Activated T-helper 9 cell treated with anti-CD3 and anti-CD28 coated beads, Interleukin-2, amount 50 U/mL, for 16 hours (primary cell): ENCODE measurements at places on chromosomes 2 and 18.

- no peak for DNase-seq
Measured at GRCh38 chr18:6537475-6537874, 122.8 kb upstream of the L3MBTL4 start.

DNA sequence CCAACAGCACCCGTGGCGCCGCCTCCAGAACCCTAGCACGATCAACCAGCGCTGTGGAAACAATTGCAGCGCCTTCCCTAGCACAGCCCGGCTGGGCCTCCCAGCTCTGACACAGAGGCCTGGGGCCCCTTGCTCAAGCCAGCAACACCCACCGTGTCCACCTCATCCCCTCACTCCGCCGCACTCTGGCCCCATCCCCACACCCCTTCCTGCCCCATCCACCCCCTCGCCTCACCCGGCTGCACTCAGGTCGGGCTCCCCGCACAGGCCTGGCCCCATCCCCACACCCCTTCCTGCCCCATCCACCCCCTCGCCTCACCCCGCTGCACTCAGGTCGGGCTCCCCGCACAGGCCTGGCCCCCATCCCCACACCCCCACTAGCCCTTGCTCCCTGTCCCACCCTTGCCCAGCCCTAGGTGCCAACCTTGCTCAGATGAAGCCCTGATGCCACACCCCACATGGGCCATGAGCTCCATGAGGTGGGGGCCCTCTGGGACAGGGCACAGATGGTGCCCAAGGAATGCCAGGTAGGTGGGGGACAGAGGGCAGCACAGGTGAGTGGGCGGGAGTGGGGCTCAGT is 28.7 kb downstream of the KIF1A start:
- no peak for DNase-seq

GRCh38 chr18:63119647-63120046 is 199.9 kb downstream of the BCL2 start:
- DNase-seq: no peak

GRCh38 chr2:45669032-45669486 is 17.6 kb downstream of the PRKCE start:
- no peak for DNase-seq

DNA sequence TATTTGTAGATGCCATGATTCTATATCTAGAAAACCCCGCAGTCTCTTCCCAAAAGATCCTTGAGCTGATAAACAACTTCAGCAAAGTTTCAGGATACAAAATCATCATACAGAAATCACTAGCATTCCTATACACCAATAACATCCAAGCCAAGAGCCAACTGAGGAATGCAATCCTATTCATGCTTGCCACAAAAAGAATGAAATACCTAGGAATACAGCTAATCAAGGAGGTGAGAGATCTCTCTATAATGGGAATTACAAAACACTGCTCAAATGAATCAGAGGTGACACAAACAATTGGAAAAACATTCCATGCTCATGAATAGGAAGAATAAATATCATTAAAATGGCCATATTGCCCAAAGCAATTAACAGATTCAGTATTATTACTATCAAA is 551.4 kb upstream of the SLC39A10 start:
- no peak for DNase-seq

- no peak for DNase-seq
Measured at GRCh38 chr2:144493027-144493809, 26.7 kb downstream of the ZEB2 start.

DNA sequence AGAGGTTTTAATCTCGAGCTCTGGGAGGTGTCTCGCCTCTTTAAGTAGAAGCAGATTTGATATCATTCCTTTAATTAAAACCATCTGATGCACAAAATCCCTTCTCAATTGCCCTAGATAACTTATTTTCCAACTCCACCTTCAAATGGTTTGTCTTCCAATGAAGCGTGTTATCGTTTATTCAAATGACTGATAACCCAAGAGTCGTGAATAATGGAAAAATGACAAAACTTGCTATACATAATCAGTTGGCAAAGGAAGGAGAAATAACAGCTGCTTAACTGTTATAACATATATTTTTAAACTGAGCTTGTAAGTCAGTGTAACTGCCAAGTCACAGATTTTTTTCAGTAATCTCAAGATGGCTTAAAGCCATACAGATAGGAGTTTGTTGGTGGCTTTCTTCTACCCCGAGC is 144.6 kb downstream of the QPCT start:
- DNase-seq: no peak

DNA sequence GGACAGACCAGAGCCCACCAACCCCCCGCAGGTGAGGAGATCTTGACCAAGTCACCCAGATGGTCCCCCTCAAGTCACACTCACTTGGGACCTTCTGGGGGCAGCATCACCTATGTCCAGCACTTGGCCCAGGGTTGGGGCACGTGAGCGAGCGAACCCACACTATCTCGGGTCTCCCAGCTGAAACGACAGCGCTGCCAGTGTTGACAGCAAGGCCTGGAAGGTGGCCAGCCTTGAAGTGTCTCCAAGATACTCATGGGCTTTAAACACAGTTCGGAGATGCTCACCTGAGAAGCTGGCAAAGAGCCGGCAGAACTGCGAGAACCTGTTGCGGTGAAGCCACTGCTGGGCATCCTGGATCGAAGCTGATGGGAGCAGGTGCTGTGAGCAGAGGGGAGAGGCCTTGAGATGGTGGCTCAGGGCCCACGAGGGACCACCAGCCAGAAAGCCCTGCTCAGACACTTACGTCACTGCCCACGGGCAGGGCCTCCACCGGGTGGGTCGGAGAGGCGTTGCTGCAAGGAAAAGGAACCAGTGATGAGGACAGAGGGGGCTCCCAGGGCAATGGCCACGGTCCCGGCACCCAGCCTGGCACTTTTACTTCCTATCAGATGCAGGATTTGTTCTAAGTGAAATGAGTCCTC is 47.5 kb downstream of the TFCP2L1 start:
- no peak for DNase-seq

GRCh38 chr18:51425475-51425874 is 228.0 kb upstream of the MEX3C start:
- no peak for DNase-seq

DNA sequence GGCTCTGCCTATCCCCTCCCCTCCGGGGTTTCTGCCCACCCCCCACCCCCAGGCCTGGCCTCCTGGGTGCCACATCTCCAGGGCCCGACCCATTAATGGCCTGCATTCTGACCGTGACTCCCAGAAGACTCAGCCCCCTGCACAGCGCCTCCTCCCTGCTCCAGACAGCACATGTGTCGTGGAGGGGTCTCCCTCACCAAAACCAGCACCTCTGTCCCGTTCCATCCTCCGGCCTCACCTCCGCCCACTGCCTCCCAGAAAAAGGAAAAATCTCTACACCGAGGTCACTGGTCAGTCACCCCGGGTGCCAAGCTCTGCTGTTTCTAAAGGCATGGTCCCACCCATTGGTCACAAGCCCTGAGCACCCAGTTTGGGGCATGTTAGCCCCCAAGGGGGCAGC is 65.2 kb downstream of the GBX2 start:
- DNase-seq: no peak

DNA sequence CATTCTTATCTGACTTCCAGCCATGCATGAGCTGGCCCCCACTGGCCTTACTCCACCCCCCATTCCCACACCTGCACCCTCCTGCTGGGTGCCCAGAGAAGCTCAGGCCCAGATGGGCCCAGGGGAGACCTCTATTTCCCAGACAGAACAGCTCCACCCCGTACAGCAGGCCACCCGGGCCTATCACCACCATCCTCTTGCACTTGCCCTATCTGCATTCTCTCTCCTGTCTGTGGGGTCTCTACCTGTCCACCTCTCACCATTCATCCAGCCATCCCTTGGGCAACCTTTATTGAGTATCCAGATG is 25.3 kb upstream of the TNS1 start:
- no peak for DNase-seq

GRCh38 chr2:219486380-219486959 is 12.2 kb upstream of the GMPPA start:
- no peak for DNase-seq

DNA sequence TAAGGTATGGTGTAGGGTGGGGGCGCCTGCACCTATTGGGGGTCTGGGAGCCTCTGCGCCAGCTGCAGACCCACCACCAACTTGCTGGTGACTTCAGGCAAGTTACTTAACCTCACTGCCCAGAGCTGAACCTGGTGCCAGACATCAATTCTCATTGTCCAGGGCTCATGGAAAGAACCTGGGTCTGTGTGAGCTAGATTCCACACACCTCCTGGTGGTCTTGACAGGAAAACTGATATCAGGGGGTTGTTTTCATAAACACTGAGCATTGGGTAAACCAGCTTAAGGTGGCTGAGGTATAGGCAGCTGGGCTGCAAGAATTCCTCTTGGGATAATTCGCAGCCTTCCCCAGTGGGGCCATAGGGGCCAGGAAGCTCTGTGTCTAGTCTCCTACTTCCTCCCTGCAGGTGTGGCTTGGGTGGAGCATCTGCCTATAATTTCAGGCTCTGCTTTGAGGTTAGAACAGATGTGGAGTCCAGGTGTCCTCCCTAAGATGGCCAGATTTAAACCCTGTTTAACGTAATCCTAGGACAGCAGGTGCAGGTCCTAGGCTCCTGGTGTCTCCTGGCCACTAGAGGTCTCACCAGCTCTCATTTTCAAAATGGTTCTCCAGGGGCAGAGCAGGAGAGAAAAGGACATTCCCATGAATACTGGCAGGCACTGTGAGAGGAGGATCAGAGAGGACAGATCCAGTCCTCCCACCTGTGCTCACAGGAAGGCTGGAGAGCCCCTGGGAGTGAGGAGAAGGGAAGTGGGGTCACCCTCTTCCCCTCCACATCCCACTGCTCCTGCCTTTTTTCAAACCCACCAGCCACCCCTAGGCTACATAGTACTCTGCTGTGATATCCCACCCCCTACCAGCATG is 100.4 kb upstream of the SMAD2 start:
- DNase-seq: no peak

DNA sequence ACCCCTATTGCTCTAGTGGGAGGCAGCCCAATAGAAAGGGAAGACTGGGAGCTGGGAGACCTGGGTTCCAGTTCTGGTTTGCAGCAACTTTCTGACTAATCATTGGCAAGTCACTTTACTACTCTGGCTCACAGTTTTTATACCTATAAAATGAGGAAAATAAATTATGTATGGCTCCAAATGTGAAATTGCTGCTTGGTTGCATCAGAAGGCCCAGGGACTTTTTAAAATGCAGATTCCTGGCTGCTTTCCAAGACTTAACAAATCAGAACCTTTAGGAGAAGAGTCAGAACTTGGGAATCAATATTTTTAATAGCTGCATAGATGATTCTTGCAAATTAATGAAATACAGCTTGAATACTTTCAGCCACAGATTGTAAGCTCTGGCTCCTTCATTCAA is 943.9 kb downstream of the EPHA4 start:
- DNase-seq: no peak

- no peak for DNase-seq
Measured at GRCh38 chr2:144511226-144511810, 8.6 kb downstream of the ZEB2 start.

DNA sequence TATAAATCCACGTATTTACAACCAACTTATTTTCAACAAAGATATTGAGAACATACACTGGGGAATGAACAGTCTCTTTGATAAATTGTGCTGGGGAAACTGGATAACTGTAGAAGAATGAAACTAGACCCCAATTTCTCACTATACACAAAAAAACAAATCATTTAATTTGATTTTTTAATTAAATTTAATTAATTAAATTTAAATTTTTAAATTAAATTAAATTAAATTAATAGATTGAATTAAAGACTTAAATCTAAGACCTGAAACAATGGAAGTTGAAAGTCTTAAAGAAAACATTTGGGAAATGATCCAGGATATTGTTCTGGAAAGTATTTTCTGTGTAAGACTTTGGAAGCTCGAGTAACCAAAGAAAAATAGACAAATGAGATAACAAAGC is 301.4 kb downstream of the GALNT13 start:
- no peak for DNase-seq

GRCh38 chr2:16005816-16006536 is 65.6 kb downstream of the MYCN start:
- DNase-seq: no peak

DNA sequence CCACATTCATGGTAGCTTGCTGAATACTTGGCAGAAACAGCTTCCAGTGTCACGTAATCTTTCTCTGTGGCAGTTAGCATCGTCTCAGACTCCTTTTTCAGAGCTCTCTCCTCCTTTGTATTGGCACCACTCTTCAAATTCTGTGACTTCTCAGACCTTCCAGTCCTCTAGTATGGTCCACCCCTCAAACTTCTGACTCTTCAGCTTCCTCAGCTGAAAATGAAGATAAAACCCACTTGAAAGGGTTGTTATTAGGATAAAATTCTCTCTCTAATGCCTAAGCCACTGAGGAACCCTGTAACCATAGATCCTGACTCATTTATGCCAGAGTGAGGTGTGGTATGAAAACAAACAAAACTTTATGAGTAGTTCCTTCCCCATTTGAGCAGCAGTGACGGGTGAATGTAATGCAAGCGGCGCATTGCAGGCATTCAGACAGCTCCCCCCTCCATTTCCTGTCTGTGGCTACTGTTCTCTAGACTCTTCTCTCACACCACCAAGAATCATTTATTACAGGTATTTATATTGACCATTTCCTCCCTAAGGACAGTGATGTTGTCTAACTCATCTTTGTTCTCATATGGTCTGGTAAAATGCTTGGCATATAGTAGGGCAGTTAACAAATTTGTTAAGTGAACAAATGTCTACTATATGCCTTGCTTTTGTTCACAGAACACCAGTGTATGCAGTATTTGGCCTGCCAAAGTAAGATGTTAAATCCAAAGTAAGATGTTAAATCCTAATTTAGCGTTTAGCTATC is 35.3 kb downstream of the GALNT1 start:
- peak; percentile 38 for DNase-seq

DNA sequence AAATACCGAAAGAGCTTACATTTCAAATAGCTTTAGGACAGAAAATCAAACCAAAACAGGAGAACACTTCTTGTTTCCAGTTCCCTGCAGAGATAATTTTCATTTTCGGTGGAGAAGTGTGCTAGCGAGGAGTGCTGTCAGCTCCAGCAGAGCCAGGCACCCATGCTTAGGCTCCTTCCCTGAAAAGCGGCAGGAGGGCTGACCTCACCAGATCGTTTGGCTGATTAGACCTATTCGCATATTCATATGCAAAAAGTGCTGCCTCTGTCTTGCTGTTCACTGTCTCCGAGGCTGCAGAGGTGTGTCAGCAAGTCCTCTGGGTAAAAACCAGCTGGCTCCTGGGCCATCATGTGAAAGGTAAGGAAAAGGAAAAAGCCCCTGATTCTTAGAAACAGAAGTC is 225.8 kb upstream of the COPS8 start:
- DNase-seq: no peak

DNA sequence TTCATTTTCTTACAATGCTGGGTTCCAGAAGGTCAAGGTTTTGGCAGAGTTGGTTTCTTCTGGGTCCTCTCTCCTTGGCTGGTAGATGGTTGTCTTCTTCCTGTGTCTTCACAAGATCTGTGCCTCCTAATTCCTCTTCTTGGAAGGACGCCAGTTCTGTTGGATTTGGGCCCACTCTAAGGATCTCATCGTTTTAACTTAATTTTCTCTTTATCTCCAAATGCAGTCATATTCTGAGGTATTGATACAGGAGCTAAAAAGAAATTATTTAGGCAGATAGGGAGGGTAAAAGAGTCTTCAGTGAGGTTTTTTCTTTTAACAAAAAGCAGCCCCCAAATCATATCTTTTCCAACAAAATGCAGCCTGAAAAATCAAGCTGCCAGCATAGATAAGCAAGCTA is 998.4 kb downstream of the SOCS6 start:
- no peak for DNase-seq

- DNase-seq: no peak
Measured at GRCh38 chr2:5227062-5227699, 465.0 kb upstream of the SOX11 start.
